ENCODE measurements at places on chromosomes 5 and 9.

DNA sequence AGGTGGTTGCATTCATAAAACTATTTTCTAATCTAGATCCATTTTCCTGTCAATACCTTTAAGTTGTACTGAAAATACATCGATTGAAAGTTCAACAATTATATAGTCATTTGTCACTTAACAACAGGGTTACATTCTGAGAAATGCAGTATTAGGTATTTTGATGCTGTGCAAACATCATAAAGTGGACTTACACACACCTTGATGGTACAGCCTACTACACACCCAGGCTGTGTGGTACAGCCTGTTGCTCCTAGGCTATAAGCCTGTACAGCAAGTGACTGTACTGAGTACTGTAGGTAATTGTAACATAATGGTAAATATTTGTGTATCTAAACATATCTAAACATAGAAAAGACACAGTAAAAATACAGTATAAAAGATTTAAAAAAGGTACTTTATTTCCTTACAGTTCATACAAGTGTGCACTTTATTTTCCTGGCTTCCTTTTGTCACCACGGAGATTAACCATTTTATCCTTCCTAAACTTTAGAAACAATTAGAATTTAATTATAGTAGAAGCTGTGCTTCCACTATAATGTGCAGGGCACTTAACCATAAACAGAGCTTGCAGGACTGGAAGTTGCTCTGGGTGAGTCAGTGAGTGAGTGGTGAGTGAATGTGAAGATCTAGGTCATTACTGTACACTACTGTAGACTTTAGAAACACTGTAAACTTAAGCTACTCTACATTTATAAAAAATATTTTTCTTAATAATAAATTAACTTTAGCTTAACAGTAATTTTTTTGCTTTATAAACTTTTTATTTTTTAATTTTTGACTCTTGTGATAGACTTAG lies 42.9 kb upstream of the MEF2C start:
- DNase-seq: no peak

GRCh38 chr5:493758-494157 lies 30.5 kb downstream of the SLC9A3 start:
- DNase-seq: no peak

DNA sequence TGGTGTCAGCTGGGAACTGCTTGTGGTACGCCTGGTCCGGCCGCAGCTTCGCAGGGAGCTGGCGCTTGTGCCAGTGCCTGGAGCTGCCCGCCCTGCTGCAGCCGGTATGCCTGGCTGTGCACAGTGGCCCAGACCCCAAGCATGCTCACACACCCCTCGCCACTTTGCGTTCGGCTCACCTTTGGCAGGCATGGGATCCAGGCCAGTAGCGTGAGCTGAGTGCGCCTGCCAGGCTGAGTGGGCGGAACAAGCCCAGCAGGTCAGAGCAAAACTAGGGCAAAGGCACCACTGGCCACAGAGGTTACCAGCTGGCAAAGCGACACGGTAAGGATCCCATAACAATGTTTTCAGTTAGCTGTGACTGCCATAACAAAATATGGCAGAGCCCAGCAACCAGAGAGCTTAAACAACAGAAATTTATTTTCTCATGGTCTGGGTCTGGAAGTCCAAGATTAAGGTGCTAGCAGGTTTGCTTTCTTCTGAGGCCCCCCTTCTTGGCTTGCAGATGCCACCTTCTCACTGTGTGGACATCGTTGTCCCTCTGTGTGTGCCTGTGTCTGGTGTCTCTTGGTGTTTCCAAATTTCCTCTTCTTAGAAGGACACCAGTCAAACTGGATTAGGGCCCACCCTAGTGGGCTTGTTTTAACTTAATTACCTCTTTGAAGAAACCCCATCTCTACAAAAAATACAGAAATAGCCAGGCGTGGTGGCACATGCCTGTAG lies 61.6 kb downstream of the PSAT1 start:
- no peak for DNase-seq

- DNase-seq: no peak
Observed at GRCh38 chr9:101536938-101537337, 3.3 kb downstream of the RNF20 start.

DNA sequence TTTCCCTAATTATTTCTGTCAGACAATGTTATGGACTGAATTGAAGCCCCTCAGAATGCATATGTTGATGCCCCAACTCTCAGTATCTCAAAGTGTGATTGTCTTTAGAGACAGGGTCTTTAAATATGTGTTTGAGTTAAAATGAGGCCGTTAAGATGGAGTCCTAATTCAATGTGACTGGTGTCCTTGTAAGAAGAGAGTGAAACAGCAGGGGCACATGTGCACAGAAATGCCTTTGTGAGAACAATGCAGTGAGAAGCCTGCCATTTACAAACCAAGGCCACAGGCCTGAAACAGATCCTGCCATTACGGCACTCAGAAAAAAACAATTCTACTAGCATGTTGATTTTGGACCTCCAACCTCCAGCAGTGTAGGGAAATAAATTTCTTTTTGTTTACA lies 483.0 kb upstream of the DMAC1 start:
- no peak for DNase-seq

- no peak for DNase-seq
Observed at GRCh38 chr5:143842920-143843319, 31.0 kb downstream of the HMHB1 start.

GRCh38 chr9:5326187-5326586 lies 13.5 kb downstream of the RLN1 start:
- DNase-seq: no peak

DNA sequence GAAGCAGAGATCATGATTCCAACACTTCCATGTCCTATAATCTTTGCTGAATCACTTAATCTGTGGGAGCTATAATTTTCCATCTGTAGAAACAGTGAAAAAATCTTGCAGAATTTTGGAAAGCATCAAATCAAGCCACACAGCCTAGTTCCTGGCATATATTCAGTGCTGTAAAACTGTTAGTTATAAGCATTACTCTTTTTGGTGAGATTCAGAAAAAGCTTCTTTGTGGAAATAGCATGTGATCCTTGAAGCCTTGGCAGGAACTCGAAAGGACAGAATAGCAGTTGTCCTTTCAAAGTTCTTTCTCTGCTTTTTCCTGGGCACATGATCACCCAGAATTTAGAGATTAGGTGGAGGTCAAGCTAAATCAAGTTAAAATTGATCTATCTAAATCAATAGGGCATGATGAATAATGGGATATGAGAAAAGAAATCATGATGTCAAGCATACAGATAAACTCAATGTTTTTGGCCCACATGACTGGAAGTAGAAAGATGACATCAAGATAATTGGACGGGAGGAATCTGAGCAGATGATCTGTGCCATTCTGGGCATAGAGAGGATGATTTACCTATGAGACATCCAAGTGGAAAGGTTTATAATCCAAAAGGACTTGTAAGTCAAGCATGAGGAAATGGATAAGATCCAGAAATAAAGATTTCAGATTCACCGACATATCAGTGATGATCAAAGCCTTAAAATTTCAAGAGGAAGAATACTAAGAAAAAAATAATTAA lies 73.1 kb downstream of the TMEM232 start:
- DNase-seq: no peak

GRCh38 chr5:206406-206805 lies 11.5 kb downstream of the CCDC127 start:
- DNase-seq: no peak

GRCh38 chr5:54272746-54273145 lies 37.6 kb downstream of the ARL15 start:
- no peak for DNase-seq

All from stimulated activated CD4-positive, alpha-beta T cell treated with anti-CD3 and anti-CD28 coated beads, Interleukin-2, amount 100 ng/mL, for 48 hours (primary cell).